ENCODE measurements at places on chromosomes 3 and 15.

DNA sequence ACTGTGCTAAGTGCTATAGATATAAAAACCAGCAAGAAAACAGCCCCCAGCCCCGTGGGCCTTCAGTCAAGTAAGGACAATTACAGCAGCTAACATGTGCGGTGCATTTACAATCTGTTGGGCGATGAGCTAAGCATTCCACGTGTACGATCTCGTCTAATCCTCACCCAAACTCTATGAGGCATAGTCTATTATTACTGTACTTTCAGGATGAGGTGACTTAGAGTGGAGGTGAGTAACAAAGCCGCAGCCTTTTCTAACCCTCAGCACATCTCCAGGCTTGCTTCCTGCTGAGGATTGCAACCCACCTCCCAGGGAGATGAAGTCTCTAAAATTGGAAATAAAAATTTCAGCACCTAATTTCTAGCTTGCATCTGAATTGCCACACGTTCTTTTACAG lies 53.2 kb upstream of the MCF2L2 start:
- no peak for DNase-seq

GRCh38 chr3:54830658-54831057 lies 97.2 kb downstream of the LRTM1 start:
- no peak for DNase-seq

GRCh38 chr3:8238432-8238831 lies 263.2 kb upstream of the LMCD1 start:
- DNase-seq: no peak

DNA sequence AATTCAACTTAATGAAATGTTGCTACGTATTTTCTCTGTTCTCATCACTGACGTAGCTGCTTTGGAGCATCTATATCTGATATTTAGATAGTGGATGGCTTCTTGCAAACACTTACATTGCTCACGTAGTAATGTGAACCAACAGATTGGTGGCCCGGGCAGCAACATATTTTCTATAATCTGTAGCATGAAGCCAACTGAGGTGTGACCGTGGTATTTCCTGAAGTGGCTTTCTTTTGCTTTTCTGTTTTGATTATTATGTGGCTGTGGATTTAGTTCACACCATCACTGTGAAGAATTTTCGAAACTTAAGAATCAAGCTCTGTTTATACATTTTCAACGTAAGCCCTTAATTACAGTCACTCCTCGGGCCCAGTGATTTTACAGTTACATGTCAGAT lies 288.5 kb downstream of the LPP start:
- no peak for DNase-seq

GRCh38 chr3:71022551-71023335 lies 560.8 kb downstream of the FOXP1 start:
- no peak for DNase-seq

GRCh38 chr3:43259626-43260025 lies 26.7 kb upstream of the SNRK start:
- no peak for DNase-seq
